ENCODE measurements at places on chromosomes 4 and X.

- no peak for DNase-seq
Observed at GRCh38 chrX:64169988-64170387, 35.5 kb downstream of the AMER1 start.

GRCh38 chrX:154010330-154011087, 9.2 kb downstream of the IRAK1 start:
- DNase-seq, result no peak

DNA sequence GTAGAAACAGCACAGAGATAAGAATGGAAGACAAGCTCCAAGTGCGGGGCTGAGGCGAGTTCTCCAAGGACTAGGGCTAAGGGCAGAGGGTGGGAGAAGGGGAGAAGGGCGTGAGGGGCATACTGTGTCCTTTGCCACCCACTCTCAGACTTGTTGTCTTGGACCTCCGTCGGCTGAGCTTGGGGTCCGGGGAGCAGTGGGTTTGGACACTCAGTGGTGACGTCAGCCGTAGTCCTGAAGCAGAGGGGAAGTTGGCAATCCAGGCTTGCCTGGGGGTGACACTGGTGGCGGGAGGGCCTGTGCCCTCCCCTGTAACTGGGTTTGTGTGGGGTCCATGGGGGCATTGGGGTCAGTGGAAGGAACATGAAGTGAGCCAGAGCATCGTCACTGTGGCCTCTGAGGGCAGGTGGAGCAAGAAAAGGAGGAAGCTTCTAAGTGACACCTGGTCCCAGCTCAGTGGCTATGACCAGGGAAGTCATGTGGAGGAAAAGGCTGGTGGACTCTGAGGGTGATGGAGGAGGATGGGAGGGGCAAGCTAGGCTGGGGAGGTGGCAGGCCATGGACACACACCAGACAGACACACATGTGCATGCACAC, 17.6 kb downstream of the CD99 start:
- no peak for DNase-seq

- DNase-seq, result no peak
Observed at GRCh38 chr4:158934996-158935669, 166.3 kb downstream of the FNIP2 start.
